Stimulated activated CD8-positive, alpha-beta memory T cell treated with anti-CD3 and anti-CD28 coated beads, Interleukin-15, amount 100 ng/mL, for 48 hours (primary cell): ENCODE measurements at places on chromosomes 6 and 20.

GRCh38 chr6:13412639-13413465 lies 74.5 kb downstream of the GFOD1 start:
- no peak for DNase-seq

GRCh38 chr20:62875419-62876361 lies 14.1 kb upstream of the TCFL5 start:
- DNase-seq: no peak

GRCh38 chr6:158312672-158313397 lies 570 bp downstream of the TULP4 start:
- DNase-seq: no peak

DNA sequence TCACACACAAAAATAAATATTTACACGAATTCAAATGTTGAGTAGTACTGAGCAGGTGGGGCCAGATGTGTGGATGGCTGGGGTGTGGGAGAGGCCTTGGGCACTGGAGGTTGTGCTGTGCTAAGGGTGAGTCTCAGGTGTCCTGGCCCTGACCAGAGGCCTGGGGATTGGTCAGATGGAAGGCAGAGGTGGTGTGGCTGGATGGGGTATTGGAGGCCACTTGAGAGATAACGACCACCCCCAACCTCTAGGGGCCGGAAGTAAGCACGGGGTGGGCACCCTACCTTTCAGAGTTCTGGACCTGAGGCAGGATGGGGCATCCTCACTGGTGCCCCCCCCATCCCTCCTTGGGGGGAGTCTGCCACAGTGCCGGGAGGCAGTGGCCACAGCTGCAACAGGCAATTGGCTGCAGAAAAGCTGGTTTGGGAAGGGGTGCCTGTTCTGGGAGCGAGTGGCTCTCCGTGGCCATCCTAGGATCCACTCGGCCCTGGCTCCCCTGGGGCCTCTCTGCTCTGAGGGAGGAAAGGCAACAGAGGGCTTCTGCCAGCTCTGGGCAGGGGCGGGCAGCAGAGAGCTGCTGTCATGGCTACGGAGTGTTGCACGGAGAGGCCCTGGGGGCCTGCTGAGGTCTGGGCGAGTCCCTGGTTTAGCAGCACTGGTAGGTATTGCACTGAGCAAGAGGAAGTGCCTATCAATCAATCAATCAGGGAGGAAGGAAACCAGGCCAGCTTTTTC lies 87.6 kb downstream of the ASXL1 start:
- DNase-seq: no peak

- DNase-seq: no peak
These were observed 24.0 kb downstream of the PBOV1 start for GRCh38 chr6:138194287-138194686.

- DNase-seq: no peak
These were observed 6.7 kb downstream of the C6orf132 start for GRCh38 chr6:42135722-42136121.

GRCh38 chr6:135403584-135403983 lies 94.0 kb downstream of the AHI1 start:
- no peak for DNase-seq

- no peak for DNase-seq
These were observed 32.1 kb upstream of the RIN2 start for GRCh38 chr20:19725814-19726525.

DNA sequence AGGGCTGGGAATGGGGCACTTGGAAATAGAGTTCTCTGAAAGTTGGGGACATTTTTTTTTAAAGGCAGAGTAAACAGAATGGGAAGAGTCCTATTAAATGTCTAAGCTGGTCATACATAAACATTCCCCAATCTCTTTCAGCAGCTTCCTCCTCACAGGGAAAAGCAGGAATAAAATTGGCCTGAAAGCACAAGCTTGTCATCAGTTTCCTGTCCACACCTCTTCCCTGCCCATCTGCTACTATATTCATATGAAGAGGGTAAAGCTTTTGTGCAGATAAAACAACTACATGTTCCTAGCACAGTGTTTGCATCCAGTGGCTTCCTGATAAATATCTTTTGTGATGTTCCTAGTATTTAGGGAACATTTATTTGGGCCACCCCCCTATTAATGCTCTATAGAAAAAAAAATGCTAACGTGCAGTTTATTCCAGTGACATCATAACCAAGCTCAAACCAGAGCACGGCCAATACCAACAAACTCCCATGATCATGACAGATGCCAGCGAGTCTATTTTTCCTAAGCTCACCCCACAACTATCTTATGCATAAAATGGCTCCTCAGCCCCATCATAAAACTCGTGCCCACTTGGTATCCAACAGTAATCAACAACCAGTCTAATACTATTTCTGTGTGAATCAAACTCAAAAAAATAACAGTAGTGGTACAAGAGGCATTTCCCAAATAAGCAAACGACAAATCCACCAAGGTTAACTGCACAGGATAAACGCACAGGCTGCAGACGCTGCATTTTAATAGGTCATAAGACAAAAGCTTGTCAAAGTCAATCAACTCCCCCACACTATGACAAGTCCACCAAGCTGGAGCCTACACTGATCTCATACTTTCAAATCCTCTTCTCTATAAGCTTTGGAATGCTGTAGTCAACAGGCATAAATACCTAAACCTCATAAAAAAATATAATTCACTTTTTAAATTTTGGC lies 95.3 kb downstream of the EPB41L2 start:
- DNase-seq: no peak

DNA sequence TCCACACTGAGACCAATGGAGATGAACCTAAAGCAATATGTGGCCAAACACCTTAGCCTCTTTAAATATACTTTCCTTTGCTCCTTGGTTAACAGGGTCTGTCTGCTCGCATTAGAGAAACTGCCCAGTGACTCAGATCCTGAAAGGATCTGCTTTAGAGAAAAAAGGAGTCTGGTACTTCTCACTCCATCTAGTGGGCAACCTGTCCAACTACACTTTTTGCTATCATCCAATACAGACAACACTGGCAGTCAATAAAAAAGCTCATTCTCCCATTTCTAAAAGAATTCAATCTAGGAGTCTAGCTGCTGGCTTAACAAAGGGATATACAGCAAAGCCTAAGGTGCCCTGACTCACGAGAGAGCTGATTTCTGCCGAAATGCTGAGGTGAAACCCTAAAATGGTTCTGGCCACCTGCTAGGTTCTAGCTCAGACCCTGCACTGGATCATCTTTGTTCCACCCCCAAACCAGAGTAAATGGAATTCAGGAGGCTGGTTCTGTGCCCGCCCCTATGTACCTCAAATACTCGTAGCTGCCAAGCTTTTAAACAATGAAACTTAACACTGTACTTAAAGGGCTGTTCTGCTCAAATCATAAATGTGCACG lies 11.5 kb downstream of the GNL1 start:
- no peak for DNase-seq

DNA sequence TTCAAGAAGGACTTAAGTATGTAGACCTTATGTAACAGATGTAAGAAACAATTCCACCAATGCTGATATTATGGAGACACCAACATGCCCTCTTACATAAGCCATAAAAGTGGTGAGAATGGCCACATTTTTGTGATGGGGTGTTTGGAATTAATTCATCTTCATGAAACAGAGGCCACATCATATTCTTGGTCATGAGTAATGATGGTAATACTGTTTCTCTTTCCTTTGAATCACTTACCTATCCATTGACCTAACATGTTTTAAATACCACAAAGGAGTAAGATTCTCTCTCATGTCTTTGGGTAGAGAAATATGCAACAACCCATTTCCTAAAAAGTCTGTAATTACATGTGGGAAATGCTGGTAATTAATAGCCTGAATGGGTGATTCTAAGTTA lies 545.4 kb upstream of the FLRT3 start:
- DNase-seq: no peak

- no peak for DNase-seq
These were observed 23.4 kb upstream of the TRDN start for GRCh38 chr6:123659960-123660748.

DNA sequence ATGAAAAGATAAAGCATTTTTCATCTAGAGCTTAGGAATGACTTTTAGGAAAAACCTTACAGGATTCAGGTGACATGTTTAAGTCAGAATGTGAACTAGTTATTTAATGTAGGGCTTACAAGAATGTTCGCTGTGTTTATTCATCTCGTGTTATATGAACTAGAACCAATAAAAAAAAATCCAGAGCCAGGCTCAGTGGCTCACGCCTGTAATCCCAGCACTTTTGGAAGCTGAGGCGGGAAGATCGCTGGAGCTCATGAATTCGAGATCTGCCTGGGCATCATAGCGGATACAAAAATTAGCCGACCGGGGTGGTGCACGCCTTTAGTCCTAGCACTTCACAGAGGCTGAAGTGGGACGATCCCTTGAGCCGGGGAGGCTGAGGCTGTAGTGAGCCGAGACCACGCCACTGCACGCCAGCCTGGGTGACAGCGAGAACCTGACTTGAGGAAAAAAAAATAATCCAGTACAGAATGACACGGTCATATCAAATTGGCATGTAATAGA lies 46.3 kb downstream of the OR2B2 start:
- peak; percentile 44 for DNase-seq

GRCh38 chr6:56280126-56280525 lies 32.7 kb upstream of the COL21A1 start:
- no peak for DNase-seq

- no peak for DNase-seq
These were observed 145.1 kb downstream of the PREX1 start for GRCh38 chr20:48682529-48683363.

GRCh38 chr6:144588697-144589325 lies 303.7 kb downstream of the UTRN start:
- DNase-seq: no peak

DNA sequence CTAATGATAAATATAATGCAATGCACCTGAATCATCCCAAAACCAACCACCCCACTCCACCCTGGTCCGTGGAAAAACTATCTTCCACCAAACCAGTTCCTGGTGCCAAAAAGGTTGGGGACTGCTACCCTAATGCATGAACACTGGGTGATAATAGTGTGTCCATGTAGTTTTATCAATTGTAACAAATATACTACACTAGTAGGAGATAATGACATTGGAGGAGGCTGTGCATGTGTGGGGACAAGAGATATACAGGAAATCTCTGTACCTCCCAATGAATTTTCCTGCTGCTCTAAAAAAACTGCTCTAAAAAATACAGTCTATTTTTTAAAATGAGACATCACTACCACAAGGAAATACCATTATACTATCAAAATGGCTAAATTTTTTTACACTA lies 20.5 kb downstream of the CEP85L start:
- DNase-seq: no peak

DNA sequence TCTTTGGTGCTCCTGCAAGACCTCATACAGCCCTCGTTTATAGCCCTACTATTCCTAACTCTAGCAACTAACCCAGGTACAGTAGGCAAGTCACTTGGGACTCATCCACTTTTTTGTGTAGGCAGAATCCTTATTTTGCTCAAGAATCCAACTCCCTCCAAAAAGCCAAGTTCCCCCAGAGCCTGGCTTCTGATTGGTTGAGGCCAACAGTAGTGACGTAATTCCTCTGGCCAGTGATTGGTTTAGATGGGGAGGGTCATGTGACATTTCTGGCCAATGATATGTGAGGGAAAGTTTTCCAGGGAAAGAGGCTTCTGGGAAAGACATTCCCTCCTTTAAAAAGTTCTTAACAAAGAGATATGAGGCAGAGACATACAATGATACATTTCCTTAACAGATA lies 32.1 kb downstream of the KIAA1755 start:
- no peak for DNase-seq

DNA sequence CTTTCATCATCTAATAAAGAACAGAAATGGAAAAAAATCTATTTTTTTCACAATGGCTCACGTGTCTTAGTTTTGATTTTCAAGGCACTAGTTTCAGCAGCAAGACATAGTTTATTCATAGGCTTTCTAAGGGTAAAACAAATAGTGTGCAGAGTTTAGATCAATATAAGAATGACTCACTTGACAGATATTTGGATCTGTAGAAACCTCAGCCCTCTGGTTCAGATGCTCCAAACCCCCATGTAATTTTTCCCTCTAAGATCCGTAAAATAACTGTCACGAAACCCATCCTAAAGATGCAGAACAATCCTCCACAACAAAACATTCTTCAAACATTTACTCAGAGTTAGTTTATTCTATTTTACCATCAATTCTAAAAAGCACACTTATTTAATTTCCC lies 43.4 kb downstream of the IYD start:
- no peak for DNase-seq

GRCh38 chr6:78031228-78031627 lies 378.4 kb downstream of the MEI4 start:
- no peak for DNase-seq

GRCh38 chr6:20235041-20235440 lies 22.8 kb upstream of the MBOAT1 start:
- DNase-seq: no peak

DNA sequence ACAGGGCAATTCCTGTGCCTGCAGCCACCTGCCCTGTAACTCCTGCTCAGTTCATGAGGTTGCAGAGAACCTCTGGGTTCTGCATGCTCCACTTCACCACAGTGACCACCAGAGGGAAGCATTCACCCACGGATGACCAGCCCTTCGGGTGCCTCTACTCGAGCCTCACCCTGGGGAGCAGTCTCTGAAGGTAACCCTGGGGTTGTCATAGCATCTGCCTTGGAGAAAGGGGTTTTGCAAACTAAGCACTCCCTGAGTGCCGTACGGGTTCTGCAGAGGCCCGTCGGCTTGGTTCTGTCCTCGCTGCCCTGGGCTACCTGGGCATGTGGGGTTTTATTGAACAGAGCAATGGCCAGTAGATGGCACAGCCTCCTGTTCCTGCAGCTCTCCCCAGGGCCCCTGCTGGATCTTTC lies 10.2 kb upstream of the CST5 start:
- DNase-seq: peak; percentile 28

- DNase-seq: no peak
These were observed 2.7 kb downstream of the CTSA start for GRCh38 chr20:45893831-45894230.

DNA sequence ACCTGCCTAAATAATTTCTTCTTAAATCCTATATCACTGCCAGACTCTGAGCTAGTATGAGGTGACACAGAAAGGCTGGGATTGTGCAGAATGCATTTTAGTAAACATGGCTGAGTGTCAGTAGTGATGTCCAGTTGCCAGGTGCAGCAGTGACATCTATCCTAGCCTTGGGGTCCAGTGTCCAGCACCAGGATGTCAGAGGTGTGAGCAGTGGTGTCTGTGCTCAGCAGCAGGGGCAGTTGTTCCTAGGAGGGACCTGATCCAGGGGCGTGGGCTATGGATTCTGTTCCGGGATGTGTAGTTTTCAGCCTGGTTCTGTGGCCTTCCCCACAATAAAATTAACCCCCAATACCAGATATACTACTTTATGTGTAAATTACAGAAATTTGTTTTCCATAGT lies 6.0 kb downstream of the HLA-C start:
- DNase-seq: no peak

DNA sequence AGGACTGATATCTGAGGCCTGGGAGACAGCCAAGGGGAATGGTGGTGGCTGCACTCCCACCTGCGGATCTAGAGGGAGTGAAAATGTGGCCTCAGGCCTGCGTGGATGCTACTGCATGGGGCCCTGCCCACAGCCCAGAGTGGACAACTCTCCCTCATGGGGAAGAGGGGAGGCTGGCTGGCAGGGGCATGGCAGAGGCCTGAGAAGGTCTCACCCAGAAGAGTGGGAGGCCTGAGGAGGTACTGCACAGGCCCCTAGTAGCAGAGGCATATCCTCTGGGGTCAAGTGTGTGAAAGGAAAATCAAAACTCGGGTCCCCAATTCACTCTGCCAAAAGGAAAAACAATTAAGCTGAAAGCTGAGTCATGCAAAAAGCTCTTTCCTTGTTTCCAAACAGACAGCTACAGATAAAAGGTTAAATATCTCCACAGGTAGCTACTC lies 158.2 kb downstream of the AKAP7 start:
- DNase-seq: no peak
